Lung (tissue), 17 donors: ENCODE measurements at places on chromosomes 16 and 17. TPM values are rescaled to one million over a fixed set of nuclear protein-coding genes. Genes with fewer than 3 reads are reported as not detected.

Gene LDHD
- total RNA-seq: 7.0 TPM

Gene ACSM3
- 31.6 TPM for total RNA-seq

Gene PLLP
- total RNA-seq: 23.8 TPM

Gene MYH13
- total RNA-seq: not detected

Gene RFWD3
- 23.3 TPM for total RNA-seq

Gene SERPINF2
- total RNA-seq: 13.7 TPM

Gene SLC5A10
- 0.31 TPM for total RNA-seq

- peak; percentile 10 for DNase-seq
Observed at GRCh38 chr17:60901806-60902205, 224.2 kb downstream of the BCAS3 start.

DNA sequence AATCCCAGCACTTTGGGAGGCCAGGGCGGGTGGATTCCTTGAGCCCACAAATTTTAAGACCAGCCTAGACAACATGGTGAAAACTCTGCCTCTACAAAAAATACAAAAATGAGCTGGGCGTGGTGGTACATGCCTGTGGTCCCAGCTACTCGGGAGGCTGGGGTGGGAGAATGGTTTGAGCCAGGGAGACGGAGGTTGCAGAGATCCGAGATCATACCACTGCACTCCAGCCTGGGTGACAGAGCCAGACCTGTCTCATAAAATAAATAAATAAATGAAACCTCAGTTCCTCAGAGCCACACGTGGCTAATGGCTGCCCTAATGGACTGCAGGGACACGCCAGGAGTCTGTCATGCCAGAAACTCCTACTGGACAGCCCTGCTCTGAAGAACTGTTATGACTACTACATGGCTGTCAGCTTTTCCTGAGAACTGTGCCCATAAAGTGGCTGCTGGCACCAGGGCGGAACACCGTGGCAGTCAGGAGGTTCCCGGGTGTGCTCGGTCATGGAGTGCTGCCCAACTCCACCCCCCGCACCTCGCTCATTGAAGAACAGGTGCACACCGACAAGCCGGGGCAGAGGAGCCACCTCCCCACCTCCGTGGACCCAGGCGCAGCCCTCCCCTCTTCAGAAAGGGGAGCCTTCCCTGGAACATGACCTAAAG, 4.3 kb downstream of the TMEM11 start:
- DNase-seq: no peak

DNA sequence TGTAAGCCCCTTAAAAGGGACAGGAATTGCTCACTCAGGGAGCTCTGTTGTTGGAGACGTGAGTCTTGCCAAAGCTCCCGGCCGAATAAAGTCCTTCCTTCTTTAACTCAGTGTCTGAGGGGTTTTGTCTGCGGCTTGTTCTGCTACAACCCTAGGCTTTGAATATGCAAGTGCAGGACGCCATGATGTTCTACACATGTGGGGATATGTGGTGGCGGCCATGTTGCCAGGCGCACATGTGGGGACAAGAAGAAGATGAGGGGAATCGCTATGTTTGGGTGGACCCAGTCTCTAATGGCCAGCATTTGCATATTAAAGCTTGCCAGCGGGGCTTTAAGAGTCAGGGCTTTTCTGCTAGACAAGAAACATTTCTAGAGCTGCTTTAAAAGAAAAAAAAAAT, 96.8 kb upstream of the CA10 start:
- no peak for DNase-seq

DNA sequence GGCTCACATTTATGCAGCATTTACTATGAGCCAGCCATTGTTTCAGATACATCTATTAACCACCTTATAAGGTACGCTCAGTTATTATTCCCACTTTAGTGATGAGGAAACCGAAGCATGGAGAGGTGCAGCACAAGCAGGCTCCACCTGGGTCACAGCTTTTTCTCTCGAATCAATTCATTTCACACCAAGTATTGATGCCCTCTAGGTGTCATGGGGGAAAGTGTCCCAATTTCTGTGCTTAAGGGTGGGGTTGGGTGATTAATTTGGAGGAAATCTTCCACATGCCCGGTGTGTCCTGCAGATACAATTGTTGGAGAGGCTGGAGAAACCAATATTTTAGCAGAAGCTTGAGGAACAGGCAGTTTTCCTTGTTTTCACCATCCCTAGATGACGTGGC, 62.7 kb upstream of the DNAJA2 start:
- DNase-seq: no peak

- no peak for DNase-seq
Observed at GRCh38 chr16:7653746-7654461, 321.3 kb downstream of the RBFOX1 start.

GRCh38 chr16:67198238-67198734, 645 bp upstream of the ELMO3 start:
- peak; percentile 69 for DNase-seq

DNA sequence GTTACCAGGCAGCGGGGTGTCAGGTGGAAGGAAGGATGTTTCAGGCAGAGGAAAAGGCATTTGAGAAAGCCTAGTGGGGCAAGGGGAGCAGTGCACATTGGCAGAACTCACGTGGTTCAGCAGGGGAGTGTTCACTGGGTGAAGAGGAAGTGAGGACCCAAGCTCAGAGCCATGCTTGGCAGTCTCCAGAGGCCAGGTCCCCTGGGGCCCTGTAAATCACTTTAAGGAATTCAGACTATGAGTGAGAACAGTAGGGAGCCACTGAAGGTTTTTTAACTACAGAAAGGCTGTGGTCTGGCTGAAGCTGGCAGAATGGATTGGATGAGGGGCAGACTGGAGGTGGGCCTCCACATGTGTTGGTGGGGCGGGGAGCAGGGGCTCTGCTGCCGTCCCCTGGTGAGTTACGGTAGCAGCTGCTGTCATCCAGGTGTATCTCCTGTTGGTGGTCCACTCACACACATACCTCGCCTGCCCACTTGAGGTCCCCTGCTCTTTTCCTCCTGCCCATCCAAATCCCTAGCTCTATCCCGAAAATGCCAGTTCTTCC, 5.1 kb downstream of the CLEC16A start:
- DNase-seq: no peak

GRCh38 chr17:8726941-8727555, 17.6 kb downstream of the CCDC42 start:
- peak; percentile 48 for DNase-seq

- no peak for DNase-seq
Observed at GRCh38 chr16:57589374-57589773, 39.1 kb upstream of the ADGRG1 start.

GRCh38 chr16:30797670-30798309, 10.8 kb upstream of the ZNF629 start:
- no peak for DNase-seq

GRCh38 chr16:87516361-87516760, 23.5 kb upstream of the ZCCHC14 start:
- DNase-seq: no peak

- DNase-seq: peak; percentile 15
Observed at GRCh38 chr16:27665881-27666280, 115.9 kb downstream of the KATNIP start.

DNA sequence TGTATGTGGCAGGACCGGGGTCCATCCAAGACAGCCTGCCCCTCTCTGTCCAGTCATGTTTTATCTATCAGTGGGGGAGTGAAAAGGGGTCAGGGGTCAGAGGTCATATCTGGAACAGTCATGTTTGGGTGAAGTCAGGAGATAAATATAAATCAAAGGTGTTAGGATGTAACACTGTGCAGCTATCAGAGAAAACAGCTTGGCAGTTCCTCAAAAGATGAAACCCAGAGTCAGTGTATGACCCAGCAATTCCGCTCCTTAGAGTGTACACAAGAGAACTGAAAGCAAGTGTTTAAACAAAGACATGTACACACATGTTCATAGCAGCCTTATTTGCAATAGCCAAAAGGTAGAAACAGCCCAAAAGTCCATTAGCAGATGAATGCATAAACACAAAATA, 361.3 kb downstream of the FOXL1 start:
- DNase-seq: no peak

GRCh38 chr17:81258292-81258691, 19.2 kb downstream of the NDUFAF8 start:
- no peak for DNase-seq

GRCh38 chr16:2595393-2596205, 57.8 kb downstream of the PDPK1 start:
- DNase-seq: no peak

- DNase-seq: peak; percentile 30
Observed at GRCh38 chr17:1830288-1830687, 483 bp downstream of the RPA1 start.

- DNase-seq: no peak
Observed at GRCh38 chr17:41650794-41651624, 26.6 kb upstream of the KRT17 start.

DNA sequence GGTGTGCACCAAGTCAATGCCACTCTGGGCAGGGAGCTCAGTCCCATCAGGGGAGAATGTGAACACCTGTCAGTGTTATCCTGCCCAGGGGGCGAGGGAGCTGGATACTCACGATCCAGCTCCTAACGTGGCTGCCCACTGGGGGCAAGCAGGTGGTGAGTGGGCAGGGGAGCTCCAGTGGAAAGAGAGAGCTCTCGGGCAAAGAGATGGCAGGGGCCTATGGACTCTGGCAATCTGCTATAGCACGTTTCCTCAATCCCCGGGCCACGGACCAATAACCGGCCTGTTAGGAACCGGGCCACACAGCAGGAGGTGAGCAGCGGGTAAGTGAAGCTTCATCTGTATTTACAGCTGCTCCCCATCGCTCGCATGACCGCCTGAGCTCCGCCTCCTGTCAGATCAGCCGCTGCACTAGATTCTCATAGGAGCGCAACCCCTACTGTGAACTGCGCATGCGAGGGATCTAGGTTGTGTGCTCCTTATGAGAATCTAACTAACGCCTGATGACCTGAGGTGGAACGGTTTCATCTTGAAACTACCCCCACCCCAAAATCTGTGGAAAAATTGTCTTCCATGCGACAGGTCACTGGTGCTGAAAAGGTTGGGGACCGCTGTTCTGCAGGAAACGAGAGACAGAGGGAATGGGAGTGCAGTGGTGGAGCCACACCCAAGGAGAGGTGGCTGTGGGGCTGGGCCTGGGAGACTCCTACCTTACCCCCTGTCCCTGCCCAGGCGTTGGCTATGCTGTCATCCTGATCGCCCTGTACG, 15.6 kb downstream of the SLC6A2 start:
- no peak for DNase-seq

- peak; percentile 46 for DNase-seq
Observed at GRCh38 chr16:50037662-50038220, 12.7 kb downstream of the CNEP1R1 start.

DNA sequence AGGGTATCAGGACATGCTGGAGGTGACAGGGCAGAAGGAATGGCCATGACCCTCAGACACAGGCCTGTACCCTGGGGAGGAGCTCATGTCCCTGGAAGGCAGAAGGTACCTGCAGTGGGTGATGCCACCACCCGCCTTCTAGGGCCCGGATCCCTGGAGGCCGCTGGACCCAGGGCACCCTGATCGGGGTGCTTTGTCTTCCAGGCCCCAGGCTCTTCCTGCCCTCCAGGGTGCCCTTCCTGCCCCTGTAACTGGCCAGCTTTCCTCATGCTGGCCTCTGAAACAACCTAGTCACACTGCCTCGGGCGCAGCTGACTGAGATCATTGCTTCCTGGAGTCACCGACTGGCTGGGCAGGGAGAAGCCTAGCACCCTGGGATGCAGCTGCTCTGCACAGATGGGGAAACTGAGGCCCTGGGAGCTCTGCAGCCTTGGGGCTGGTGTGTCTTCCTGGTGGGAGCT, 5.8 kb downstream of the ADCY7 start:
- DNase-seq: no peak

GRCh38 chr17:65121916-65122806, 15.0 kb upstream of the RGS9 start:
- DNase-seq: no peak

DNA sequence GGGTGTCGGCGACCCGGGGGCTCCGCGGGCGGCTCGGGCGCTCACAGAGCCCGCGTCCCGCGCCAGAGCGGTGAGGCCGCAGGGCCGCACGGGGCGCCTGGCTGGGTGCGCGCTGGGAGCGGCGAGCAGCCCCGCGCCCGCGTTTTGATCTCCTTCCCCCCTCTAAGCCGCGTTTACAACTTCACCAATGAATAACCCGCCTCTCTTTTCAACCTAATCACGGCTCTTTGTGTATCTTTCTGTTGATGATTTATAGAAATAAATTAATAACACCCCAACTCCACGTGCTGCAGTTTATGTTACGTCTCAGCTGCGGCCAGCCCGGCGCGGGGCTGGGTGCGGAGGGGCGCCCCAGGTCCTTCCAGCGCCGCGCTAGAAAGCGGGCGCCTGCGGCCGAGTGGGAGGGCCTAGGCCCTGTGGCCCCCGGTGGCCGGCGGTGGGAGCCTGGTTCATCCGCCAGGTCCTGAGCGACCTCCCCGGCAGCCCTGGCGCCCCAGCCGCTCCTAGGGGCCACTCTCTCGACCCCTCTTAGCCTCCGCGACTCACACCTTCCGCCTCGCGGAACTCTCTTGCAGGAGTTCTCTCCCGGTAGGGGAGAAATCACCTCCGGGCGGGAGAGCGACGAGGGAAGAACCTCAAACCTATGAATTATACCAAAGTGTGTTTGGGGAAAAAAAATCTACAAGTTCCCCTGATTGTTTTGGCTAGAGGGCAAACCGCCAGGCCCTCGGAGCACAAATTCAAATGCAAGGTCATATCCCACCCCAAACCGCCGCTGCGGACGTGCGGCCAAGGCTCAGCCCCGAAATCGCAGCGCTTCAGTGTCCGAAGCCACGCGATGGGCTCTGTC, 1.9 kb downstream of the HNF1B start:
- DNase-seq: peak; percentile 47

DNA sequence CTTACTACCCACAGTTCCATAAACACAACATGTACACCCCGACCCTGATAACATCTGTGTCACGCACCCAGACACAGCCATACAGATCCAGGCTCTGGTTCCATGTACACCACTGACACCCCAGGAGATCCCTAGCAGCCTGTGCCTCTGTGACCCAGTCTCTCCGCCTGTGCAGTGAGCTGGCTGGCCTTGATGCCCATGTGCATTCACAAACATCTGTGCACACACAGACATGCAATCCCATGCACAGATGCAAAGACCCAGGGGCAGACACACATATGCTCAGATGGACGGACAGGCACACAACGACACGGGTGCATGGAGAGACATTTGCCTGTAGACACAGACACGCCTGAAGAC, 4.1 kb downstream of the CCDC102A start:
- DNase-seq: no peak

DNA sequence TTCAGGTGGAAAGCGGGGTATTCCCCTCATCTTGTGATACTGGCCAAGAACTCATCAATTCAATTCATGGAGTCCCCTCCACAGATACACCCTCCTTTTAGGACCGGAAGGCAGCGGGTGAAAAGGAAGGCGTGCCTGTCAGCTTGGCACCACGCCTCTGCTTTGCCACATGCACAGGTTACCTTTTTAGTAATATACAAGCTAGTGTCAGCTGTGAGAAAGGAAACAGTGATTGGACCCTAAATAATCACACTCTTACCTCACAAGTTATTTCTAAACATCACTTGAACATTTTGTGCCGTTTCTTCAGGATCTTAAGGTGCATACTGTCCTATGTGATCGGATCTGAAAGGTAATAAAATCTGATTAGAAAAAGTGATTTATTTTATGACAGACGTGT, 15.7 kb downstream of the ZDHHC7 start:
- no peak for DNase-seq
